ENCODE measurements at places on chromosomes 1 and 21.

DNA sequence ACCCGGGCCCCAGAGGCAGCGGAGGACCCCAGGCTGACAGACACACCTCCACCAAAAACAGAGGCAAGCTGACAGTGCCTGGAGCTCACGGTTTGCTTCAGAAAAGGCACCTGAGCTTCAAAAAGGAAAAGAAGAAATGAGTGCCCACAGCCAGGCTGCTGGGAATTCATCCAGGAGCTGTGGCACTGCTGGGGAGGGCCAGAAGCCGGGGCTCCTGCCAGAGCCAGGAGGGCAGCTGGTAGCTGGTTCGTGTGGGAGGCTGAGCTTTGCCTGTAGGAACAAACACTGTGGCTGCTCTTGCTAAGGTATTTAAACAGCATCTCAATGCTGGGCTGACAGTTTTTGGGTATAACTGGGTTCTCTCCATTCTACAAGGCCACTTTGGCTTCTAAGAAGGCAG, 19.5 kb downstream of the KCNJ6 start:
- no peak for DNase-seq

DNA sequence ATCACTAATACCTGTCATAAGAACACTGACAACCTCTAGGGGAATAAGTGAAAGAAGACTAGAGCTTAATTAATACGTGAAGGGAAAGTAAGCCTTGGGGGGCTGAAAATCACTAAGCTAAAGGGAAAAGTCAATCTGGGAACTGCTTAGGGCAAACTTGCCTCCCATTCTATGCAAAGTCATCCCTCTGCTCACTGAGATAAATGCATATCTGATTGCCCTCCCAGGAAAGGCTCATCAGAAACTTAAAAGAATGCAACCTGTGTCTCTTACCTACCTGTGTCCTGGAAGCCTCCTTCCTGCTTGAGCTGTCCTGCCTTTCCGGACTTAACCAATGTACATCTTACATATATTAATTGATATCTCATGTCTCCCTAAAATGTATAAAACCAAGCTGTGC, 81.8 kb downstream of the WDR64 start:
- DNase-seq, result no peak

- peak; percentile 32 for DNase-seq
These were observed 3.7 kb upstream of the FABP3 start for GRCh38 chr1:31376375-31377134.

DNA sequence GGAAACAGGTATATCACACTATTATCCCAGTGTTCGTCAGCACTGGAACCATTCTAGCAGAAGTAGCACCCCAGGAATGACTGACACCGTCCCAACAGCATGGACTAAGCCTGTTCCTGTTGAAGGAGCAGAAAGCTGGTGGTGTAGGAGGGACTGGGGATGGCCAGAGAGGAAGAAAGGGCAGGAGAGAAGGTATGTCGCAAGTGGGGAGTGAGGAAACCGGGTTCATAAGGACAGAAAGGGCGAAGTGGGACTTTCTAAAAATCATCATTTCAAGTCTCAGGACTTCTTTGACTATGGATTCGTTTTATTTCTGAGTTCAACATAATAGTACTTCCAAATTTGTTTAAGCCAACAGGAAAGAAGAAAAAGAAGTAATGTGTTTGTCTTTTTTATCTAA, 19.7 kb upstream of the MX1 start:
- no peak for DNase-seq

DNA sequence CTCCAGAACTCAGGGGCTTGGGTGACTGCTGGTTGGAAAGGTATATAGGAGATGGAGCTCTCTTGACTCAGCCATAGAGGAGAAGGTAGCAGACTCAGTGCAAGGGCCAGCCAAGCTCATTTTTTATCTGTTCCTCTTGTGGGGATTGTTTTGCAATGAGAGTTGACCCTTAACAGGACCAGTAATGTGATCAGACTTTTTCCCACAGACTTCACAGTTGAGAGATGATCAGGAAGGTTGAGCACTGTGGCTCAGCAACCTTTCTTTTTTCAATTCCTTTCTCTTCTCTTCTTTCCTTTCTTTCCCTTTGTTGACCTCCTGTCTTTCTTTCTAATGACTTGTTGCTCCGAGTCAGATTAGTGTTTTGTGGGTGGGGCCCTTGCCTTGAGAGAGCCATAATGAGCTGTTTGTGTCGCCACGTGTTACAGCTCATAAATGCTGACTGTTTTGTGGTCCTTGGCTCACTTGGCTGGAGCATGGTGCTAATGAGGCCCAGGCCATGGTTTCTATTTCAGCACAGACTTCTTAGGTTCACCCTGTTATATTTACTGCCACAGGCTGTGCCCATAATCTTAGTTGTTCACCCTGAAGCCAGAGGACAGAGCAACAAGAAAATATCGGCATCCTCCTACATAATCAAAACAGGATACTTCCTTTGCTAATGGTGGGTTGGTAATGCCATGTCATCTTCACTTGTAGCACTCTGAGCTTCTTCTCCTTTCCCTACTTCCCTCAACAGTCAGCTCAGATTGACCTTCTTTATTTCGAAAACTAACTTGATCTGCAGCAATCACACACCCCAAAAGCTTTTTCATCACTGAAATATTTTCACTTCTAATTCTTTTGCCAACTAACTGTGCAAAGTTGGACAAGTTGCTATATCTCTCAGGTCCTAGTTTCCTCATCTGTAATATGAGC, 13.9 kb downstream of the ADAM30 start:
- DNase-seq, result no peak

DNA sequence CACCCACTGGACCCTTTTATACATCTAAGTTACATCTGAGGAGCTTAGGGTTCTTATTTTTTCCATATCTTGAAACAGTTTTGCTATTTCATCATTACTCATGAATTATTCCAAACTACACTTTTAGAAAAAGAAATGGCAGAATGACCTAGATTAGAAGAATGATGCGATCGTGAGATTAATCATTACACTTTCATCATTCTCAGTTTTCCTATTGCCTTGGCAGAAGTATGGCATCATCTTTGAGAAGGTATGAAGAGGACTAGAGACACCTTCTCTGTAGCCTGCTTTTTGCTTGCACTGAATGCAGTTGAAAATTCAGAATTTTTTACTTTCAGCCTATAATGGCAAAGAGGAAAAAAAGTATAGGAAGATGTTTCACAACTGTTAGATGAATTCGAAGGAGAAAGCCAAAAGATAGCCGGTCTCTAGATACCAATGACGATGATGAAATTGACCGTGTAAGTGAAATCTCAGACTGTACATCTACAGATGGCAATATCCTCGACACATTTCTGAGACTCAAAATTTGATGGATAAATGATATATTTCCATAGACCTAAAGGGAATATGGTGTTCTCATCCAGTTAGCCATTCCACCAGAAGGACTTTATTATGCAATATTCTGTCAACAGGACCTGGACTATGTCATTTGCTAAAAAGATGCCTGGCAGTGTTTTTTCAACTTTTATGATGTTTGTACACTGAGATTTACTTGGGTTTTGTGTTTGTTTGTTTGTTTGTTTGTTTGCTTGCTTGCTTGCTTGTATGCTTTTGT, 191.8 kb downstream of the TOMM20 start:
- no peak for DNase-seq

DNA sequence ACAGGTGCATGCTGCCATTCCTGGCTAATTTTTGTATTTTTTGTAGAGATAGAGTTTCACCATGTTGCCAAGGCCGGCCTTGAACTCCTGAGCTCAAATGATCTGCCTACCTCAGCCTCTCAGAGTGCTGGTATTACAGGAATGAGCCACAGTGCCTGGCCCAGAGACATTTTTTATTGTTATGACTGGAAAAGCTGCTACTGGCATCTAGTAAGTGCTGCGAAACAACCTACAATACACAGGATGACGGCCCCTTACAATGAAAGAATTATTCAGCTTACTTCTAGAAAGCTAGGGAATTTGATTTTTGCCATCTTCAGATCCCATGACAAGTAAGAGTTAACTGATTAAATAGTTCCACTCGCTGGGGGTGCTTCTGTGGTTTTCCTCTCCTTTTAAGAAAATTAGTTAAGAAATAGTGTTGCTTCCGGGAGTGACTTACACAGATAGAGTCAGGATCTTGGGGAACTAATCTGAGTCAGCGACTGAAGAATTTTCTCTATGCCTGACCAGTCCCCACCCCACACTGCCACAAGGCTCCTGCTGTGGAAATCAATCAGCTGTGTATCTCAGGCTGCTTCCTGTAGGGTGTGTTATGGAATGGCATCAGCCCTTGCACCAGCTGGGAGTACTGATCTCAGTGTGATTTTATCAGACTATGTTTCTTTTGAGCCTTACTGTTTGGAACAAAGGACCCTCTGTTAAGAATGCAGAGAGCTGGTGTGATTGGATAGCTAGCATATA, 93.0 kb upstream of the BMP8A start:
- DNase-seq, result peak; percentile 85

Data from HepG2 (cell line).